ENCODE measurements at places on chromosomes 3 and 15.

DNA sequence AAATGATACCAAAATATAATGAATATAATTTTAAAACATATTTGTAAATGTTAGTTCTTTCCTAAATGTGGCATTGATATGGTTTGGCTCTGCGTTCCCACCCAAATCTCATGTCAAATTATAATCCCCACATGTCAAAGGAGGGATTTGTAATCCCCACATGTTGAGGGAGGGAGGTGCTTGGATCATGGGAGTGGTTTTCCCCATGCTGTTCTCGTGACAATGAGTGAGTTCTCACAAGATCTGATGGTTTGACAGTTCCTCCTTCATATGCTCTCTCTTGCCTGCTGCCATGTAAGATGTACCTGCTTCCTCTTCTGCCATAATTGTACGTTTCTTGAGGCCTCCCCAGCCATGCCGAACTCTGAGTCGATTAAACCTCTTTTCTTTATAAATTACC is 12.0 kb downstream of the CGGBP1 start:
- no peak for DNase-seq

GRCh38 chr15:48794697-48795134 is 16.2 kb downstream of the CEP152 start:
- no peak for DNase-seq

- no peak for DNase-seq
Measured at GRCh38 chr3:38497031-38497430, 891 bp downstream of the EXOG start.

GRCh38 chr15:59168536-59168935 is 38.1 kb upstream of the LDHAL6B start:
- DNase-seq: no peak

DNA sequence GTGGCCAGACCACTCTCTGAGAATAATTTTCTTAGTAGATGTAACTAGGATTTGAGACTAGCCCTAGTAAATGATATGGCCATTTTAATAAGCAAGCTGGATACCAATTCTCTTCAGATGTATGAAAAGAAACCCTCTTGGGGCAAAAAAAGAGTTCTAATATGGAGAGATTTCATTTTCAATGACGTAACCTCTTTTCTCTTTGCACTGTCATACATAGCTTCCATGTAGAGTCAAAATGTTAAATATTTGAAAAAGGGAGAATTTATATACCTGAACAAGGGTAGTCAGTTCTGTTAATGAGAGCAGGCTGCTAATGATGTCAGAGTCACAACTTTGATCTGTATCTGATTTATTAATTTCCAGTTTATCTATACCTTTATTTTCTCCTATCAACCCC is 120.0 kb downstream of the KBTBD8 start:
- DNase-seq: no peak

- no peak for DNase-seq
Measured at GRCh38 chr3:175093748-175094147, 234.6 kb downstream of the NAALADL2 start.

GRCh38 chr3:127351321-127351720 is 63.5 kb upstream of the PRR20G start:
- DNase-seq: no peak

- DNase-seq: no peak
Measured at GRCh38 chr3:197795200-197795599, 4.1 kb downstream of the LRCH3 start.

DNA sequence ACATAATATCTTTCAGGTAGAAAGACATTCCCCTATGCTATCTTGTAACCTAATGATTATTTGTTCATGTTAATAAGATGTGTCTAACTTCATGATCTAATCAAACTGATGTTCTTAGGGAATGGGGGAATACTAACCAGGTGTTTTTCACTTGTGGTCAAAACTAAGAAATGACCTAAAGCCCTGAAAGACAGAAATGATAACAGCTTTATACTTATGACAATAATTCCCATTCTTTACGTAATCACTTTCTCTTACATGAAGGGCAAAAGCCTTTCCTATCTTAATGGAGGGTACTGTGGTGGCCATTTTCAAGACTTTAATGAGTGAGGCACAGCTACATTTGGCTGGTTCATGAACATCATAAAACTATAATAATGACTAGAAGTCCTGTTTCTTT is 33.9 kb upstream of the MEIS2 start:
- no peak for DNase-seq

GRCh38 chr15:92611995-92612745 is 43.4 kb downstream of the FAM174B start:
- no peak for DNase-seq

GRCh38 chr3:32820971-32821685 is 3.3 kb downstream of the TRIM71 start:
- no peak for DNase-seq

GRCh38 chr3:192597506-192597905 is 129.8 kb downstream of the FGF12 start:
- no peak for DNase-seq

DNA sequence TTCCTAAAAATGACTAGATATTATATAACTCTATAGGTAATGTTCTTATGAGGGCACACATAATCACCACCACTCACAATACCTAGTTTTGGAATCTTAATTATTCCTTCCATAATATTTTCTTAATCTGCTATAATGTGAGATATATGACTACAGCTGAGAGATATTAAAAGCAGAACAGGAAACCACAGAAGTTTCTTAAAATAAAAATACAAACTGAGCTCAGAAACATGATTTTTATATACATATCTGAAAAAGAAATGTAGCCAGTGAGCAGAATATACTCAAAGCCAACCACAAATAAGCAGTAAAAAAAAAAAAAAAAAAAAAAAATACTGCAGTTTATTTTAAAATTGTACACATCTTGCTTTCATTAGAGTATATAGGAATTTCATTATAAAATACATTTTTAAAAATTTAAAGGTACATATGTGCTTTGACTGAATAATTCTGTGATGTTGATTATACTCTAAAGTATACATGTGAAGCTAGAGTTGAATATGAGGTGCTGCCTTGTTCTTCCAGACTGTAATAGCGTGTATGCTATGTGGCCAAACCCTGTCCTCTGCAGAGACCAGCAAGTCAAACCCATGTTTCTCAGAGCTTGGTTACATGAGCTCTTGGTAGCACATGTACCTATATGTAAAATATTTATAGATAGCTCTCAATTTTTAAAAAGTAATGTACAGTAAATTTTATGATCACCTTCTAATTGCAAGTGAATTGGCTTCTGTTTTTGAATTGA is 175.0 kb downstream of the UBE2E2 start:
- DNase-seq: no peak

GRCh38 chr3:111070772-111071256 is 802 bp upstream of the NECTIN3 start:
- no peak for DNase-seq

DNA sequence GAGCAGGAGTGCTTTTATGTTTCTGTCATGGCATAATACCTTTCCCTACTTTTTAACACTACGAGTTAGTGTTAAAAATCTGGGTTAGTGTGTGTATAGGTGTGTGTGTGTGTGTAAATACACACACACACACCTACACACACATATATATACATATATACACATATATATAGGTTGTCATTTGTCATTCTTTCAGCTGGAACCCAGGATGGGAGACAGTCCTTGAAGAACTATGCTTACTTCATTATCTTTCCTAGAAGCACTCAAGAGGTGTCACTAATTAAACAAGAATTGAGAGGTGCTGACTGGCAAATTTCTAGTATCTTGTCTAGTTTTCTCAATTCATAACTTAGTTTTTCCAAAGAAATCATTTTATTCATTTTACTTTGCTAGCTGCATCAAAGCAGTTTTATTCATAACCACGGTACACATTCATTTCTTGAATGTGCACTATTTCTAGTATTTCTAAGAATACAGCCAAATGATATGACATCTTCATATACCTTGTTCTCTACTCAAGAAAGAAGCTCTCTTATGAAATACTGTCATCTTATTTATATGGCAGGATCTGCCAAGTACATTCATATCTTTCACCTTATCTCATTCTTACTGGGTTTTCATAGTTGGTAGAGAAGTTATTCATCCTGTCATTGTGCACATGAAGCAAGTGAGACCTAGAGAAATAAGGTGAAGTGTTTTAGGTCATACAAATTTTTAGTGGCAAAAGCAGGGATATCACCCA is 46.6 kb downstream of the ISL2 start:
- no peak for DNase-seq

GRCh38 chr3:139506766-139507165 is 30.4 kb upstream of the RBP2 start:
- no peak for DNase-seq

GRCh38 chr3:42189736-42190135 is 76.2 kb downstream of the CCK start:
- DNase-seq: no peak

- DNase-seq: no peak
Measured at GRCh38 chr15:81276967-81277366, 47.0 kb downstream of the STARD5 start.

DNA sequence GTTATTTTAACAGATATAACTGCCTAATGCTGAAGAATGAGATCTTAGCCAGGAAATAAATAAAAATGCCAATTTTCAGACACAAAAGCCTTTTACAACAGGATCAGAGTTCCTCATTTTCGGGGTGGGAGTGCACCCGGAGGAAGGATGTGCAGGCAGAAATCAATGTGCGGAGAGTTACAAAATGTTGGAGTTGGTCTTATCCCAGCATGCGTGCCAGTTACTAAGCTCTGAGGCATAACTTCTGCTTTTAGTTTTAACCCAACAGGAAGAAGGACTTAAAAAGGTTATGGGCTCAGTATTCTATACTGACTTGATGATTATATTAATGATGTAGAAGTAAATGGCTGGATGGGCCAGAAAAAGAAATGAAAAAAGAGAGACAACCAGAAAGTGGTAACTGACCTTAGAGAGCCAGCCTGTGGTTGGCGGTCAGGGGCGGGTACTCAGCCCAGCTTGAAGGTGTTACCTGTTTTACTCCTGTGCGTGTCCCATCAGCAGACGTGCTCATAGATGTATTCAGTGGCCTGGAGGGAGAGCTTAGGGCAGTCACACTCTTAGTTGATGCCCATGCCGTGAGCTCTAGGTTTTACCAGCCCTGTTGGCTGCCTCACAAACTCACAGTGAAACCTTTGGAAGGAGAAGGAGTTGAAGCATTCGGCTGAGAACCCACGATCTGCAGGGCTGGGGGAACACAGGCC is 164.7 kb downstream of the SV2B start:
- no peak for DNase-seq

DNA sequence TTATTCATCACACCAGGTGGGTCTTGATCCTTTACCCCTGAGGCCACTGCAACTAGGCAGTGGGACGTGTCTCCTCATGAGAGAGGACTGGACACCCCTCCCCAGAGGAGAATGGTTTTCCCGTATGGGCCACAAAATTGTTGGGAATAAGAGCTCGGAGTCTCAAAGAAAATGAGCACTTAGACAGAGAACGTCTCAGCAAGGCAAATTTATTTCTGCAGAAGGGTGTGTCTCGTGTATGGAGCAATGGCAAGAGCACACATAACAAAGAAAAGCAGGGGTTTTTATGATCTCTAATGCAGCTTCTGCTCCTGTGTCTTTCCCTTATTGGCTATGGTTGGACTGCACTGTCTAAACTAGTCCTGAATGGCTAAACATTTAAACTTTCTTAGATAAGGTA is 803.5 kb downstream of the PLOD2 start:
- DNase-seq: no peak

DNA sequence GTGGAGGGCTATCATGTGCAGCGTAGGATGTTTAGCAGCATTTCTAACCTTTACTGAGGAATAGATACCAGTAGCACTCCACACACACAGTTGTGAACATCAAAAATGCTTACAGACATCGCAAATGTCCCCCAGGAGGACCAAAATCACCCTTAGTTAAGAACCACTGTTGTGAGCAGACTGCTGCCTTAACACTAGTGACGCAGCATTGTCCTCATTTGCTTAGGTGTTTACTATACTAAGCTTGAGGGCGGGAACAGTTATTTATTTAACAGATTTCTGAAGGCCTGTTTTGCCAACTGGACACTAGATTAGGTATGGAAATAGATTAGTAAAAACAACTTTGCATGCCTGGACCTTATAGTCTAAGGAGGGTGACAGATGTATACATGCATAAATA is 2.3 kb downstream of the PPP2R3A start:
- DNase-seq: no peak

DNA sequence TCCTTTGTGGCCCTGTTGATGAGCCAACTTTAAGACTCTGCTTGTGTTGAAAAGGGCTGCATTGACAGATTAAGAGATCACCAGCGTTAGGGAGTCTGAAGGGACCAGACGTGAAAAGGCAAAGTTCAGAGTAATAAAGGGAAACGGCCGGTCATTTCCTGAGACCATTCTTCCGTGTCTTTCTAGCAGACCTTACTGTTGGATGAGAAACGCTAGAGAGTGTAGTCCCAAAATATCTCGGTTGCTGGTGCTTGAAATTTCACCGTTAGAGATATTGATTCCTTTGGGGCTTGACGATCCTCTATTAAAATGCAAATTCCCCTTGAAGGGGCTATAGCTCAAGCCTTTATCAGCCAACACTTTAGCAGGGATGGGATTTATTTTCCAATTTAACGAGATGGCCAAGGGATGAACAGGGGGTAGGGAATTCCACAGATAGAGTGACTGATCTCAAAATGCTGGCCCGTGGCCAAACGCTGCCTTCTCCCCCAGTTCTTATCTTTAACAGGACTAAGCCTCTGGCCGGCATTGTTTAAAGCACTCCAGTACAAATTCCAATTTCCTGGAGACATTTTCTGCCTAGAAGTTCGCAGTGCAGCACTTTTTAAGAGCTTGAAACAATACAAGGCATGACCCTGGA is 250.4 kb downstream of the TJP1 start:
- DNase-seq: no peak

DNA sequence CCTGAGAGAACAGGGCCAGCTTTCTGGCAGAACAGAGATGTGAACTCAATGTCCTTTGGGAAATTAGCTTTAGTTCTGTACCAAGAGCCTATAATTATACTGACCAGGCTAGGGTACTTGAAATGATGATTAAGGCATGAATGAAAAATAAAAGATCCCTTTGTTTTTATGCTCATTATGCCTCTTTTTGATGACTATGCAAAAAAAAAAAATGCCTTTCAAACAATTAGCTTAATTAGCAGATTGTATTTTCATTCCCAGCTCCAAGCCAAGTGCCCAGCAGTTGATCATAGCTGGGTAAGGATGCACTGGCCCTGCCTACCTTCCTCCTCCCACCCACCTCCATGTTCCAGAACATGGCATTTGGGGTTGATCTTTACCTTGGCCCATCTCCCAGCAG is 56.8 kb downstream of the LYZL4 start:
- no peak for DNase-seq

DNA sequence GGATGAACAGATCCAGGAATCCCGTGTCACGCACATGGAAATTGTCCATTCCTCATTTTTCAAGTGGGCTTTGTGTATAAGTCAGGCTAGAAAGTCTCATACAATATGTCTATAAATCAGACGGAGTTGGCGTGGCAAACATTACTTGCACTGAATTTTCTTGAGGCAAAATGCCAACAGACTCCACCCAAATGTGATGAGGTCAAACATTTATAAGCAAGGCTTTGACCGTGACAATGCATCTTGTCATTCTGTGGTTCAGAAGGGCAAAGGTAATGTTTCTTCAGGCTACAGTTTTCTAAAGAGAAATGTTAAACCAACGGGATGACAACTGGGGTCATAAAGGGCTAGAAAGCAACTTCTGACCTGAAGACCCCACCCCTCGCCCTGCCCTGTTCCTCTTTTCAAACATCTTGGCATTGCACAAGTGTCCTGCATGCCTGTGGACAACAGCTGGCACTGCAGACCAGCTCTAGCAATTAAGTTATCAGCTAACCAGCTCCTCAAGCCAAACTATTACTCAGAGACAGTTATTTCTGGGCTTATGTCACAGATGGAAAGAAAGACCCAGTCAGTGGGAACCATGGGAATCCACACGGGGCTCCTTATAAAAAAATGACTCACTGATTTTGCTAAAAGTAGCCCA is 36.5 kb upstream of the SPTBN5 start:
- DNase-seq: no peak

Data from NCI-H1694 (cell line).